ENCODE measurements at places on chromosomes 7 and 10.

GRCh38 chr10:96626795-96627194, 40.0 kb upstream of the TM9SF3 start:
- DNase-seq: no peak

- peak; percentile 2 for DNase-seq
These were observed 38.3 kb upstream of the COBL start for GRCh38 chr7:51354897-51355296.

- DNase-seq: no peak
These were observed 18.8 kb upstream of the PAXIP1 start for GRCh38 chr7:155021699-155022145.

- DNase-seq: peak; percentile 64
These were observed 4.1 kb upstream of the C10orf120 start for GRCh38 chr10:122703483-122704448.

GRCh38 chr7:108012499-108013430, 9.8 kb upstream of the LAMB1 start:
- no peak for DNase-seq

GRCh38 chr7:26959290-26959689, 94.9 kb upstream of the SKAP2 start:
- DNase-seq: no peak

- no peak for DNase-seq
These were observed 634.1 kb downstream of the ACTR3B start for GRCh38 chr7:153393666-153394065.

DNA sequence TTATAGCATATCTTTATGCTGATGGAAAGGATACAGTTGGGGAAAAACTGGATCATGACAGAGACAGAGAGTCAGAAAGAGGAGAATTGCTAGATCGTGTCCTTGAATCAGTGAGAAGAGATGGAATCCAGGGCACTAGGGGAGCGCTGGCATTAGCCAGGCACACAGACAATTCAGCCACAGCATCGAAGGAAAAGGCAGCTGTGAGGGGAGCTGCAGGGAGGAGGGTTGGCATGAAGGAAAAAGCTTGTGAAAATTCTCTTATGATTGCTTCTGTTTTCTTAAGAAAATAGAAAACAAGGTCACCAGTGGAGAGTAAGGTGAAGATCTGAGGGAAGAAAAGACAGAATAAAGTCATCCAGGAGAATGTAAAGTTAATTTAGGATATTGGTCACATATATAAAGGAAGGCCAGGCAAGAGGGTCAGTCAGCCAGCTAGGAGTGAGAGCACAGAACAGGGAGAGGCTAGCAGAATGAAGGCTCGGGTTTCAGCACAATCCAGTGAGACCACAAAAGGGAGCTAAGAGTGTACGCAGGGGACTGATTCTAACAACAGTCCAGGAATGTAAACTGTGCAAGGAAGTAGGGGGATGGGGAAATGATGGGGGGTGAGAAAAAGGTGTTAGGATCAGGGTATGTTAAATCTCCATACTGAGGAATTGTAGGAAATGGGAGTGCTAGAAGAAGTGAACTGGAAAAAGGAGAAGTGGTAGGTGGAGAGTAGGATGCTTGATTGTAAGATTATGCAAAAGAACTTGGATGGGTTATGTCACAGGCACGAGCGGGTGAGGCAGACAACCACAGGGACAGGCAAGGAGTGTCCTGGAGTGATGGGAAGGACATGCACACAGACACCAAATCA, 112.0 kb downstream of the RNF32 start:
- DNase-seq: no peak

DNA sequence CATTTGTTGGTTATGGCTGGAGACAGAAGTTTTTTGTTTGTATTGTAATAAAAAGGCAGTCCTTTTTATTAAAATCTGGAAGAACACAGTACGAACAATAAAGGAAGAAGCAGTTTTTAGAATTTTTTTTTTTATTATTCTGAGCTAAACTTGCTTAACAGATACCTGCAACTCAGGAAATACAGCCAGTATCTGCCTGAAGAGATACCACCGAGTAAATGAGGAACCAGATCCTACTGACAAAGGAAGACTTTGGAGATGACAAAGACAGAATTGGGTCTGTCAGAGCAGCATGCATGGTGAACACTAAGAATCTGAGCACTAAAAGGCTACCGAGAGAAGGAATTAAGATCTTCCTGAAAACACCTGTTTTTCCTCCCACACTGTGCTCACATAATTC, 1335.9 kb upstream of the SORCS1 start:
- DNase-seq: no peak

- no peak for DNase-seq
These were observed 55.2 kb downstream of the TSPAN12 start for GRCh38 chr7:120802751-120803150.

- DNase-seq: no peak
These were observed 31.3 kb upstream of the GDF10 start for GRCh38 chr10:47268696-47269095.

- DNase-seq: no peak
These were observed 3.2 kb upstream of the CLDN4 start for GRCh38 chr7:73827567-73828106.

GRCh38 chr10:60809157-60809556, 30.9 kb downstream of the CDK1 start:
- no peak for DNase-seq

GRCh38 chr10:6212806-6213205, 10.1 kb downstream of the PFKFB3 start:
- no peak for DNase-seq

- no peak for DNase-seq
These were observed 18.7 kb downstream of the SRRM3 start for GRCh38 chr7:76220185-76221057.

GRCh38 chr7:115060095-115060870, 138.4 kb downstream of the MDFIC start:
- no peak for DNase-seq

DNA sequence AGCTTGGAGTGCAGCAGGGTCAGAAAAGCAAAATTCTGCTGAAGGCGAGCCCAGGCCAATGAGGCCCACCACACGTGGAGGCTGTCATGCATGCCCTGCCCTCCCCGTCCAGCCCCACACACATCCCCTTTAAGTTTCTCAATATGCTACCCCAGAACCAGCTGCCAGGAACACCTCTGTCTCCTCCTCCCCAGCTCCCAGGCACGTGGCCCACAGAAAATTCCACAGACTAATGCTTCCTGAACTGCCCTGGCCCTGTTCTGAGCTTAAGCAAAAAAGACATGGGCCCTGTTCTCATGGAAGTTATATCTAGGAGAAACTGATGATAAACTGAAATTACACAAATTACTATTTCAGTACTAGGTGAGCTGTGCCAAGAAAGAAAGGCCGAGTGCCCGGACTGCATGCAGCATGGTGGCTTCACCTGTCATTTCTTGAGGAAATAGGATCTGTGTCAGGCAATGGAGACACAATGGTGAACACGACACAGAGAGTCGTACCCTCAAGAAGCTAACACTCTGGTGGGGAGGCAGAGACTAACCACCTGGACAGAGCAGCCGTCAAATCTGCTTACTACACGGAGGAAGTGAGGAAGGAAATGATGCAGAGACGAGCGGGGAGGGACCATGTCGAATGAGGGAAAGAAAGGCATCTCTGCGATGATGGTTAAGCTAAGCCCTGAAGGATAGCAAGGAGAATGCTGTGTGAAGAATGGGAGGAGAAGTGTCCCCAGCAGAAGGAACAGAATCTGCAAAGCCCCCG, 44.5 kb downstream of the PODXL start:
- no peak for DNase-seq

DNA sequence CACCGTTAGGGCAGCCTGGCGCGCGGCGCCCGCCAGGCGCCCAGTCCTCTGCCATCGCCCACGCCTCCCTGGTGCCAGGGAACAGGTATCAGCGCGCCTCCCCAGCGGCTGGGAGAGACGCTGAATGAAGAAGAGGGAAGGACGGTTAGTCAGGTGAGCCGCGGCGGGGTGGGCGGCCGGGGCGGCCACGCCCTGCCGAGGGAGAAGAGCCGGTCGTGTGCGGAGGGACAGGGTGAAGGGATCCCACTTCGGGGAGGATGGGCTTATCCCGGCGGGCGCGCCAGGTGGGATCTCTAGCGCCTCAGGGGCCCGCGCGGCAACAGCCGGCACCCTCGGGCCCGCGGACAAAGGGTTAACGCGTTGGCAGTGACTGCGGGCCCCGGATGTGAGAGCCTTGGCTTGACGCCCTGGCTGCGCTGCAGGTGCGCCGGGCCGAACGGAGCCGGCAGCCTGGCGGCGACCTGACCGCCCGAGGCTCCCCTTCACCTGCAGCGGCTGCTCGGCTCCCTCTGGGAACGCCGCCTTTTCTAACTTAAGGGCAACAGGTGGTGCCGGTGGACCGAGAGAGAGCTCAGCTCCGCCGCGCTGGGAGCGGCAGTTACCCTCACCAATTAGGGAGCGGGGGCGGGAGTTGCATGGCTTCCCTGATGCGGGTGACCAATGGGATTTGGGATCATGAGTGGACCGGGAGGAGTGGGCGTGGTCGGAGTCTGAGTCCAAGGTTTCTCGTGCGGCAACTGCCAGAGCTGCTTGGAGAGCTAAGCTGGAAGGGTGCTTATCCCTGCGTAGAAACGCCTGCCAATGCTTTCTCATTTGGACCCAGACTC, at the start of gene ARL4A:
ARL4A (plus strand) TSS at position 743 of the 827 bp plus-strand sequence. CDS start 622 bp downstream, outside the sequence.
- DNase-seq: peak; percentile 96

DNA sequence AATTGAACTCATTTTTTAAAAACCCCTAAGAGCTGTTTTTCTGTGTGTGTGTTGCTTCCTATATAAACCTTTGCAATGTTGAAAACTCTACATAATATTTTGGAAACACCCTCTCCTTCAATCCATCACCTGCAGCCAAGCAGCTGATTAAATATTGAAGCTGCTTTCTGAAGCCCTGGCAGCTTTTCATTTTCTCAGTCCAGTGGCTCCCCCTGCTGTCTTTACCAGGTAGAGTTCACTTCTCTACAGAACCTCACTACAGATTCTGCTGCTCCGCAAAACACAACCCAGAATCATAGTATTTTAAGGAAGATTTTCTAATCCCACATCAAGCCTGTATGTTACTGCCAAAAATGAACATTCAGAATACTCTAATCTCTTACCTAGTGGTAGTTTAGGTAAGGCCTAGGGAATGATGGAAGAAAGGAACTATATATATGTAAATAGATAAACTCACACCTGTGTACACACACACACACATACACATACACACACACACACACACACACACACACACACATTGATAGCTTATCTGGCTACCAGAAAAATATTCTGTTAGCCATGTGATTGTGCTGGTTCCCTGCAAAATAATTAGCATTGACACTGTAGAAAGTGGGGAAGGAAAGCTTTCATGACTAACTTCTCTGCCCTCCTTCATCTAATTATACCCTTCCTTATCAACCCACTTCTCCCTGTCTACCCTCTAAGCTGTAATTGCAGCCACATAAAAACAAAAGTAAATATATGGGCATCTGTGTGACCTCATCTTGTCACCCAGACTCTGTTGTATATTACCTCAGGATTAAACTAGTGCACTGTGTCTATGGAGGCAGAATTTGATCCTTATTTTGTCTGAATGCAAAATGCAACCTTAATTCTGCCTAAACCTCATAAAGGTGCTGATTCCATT, 229.5 kb upstream of the FZD1 start:
- peak; percentile 16 for DNase-seq

DNA sequence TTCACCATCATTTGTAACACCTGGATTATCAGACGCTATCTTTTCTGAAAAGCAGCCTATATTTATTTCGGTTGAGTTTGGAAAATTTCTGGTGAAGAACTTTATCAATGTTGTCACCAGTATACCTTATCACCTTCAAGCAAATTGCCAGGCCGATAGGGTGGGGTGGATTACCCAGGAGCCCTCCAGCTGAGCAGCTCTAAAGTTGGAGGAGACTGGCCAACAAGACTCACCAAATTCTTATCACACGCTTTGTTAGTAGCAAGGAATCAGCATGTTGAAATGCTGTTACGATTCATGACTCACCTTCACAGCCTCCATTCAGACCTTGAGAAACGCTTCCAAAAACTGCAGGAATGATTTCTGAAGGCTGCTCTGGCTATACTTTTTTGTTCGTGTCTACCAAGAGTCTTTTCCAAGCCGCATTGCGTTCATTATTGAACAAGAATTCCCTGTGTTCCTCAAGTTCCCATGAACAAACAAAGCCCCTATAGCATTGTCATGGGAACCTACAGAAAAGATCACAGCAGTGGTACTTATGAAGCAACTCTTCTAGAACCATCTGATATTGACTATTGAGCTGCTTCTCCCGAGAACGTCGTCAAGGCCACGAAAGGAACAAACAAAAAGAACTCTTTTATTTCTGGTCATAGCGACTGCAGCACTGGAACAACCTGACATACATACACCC, 291.4 kb downstream of the SFMBT2 start:
- no peak for DNase-seq

DNA sequence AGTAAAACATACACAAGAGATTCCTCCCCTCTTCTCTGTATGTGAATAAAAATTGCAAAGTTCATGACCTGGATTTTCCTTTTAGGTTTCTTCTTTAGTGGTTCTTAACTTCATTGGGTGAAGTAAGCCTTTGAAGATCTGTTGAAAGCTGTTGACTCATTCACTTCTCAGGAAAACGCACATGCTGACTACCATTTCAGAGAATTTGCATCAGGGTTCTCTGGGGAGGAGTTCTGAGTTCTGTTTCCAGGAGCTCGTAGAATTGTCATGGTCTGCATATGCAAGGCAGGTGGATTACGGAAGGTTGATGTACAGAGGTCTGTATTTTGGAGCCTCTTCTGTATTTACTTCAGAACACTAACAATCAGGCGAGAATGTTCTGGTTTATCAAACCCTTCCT, 962 bp upstream of the SLC26A4 start:
- peak; percentile 84 for DNase-seq

DNA sequence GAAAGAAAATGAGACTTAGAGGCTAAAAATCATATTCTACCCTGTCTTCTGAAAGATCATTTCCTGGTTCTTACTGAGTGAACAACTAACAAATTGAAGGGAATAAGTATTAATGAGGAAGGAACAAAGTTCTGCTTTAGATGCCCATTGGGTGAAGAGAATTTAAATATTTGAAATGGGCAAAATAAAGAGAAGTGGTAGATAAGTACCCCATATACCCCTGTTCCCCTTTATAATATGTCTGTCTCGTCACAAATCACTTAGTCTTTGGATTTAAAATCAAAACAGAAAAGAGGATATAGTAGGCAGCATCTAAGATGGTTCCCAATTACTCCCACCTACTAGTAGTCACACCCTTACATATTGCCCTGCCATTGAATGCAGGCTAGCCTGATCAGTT, 13.2 kb downstream of the TES start:
- no peak for DNase-seq

DNA sequence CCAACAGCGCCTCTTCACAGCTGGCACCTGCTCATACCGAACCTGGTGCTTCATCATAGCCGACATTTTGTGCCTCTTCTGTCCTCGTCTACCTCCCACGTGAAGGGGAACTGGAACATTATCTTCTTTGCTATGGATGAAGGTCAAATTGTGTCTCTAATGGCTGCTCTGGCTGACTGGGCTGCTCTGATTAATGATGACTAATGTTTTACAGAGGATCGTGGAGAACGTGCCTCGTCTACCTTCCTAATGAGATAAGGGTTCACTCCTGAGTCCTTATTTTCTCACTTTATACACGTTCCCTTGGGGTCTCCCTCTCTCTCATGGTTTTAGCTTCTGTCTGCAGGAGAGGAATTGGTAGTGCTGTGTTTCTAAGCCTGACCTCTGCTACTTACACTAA, 420.3 kb downstream of the PHTF2 start:
- DNase-seq: no peak

- no peak for DNase-seq
These were observed 287.6 kb upstream of the MGMT start for GRCh38 chr10:129179245-129179971.

- no peak for DNase-seq
These were observed 60.0 kb downstream of the RALA start for GRCh38 chr7:39683216-39683845.
